ENCODE measurements at places on chromosomes 12 and 14.

DNA sequence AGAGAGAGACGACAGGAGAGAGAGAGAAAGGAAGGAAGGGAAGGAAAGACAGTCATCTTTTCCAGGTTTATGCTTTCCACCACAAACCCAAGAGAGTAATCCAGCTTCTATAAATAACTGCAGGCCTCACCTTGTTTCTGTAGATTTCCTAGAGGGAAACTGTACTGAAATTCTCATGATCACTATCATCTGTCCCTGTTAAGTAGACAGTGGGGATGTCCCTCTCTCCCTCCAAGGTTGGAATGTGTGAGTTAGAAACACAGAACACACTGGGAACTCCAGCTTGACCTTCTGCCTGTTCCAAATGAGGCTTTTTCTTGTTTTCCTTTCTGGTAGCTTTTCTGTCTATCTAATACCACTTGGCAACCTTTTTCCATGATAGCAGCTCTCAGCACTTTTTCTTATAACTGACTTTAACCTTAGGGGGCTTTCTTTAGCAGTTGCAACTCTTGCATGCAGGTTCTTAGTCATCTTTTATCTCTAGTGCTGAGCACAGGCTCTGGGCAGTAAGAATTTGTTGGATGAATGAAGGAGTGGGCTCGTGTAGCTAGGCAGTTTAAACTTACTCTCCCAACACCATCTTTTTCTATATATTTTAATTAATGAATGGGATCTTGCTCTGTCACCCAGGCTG, 22.8 kb upstream of the FBXO33 start:
- DNase-seq: no peak

GRCh38 chr12:4951083-4951482, 41.4 kb downstream of the KCNA1 start:
- no peak for DNase-seq

DNA sequence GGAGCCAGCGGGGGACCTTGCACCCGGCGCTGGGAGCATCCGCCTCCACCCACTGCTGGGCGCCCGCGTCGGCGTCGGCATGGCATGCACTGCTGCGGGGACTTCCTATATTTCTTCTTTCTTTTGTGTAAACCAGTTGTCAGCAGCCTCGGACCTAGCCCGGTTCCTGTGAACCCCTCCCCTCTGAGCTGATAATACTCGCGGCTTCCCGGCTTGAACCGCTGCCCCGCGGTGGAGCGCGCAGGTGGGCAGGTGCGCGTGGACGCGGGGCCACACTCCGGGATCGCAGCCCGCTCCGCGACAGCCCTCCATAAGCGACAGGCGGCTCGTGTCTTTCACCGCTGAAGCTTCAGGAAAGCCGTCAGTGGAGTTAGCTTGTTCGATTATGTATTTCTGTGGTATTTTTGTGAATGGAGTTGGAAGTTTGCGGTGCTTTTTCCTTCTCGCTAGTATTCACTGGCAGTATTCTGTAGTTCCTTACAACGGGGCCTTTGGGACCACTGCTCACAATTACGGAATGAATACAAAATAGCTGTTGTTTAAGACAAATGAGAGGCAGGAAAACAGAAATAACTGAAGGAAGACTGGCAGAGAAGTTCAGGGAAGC, 870 bp downstream of the BMAL2 start:
- no peak for DNase-seq

DNA sequence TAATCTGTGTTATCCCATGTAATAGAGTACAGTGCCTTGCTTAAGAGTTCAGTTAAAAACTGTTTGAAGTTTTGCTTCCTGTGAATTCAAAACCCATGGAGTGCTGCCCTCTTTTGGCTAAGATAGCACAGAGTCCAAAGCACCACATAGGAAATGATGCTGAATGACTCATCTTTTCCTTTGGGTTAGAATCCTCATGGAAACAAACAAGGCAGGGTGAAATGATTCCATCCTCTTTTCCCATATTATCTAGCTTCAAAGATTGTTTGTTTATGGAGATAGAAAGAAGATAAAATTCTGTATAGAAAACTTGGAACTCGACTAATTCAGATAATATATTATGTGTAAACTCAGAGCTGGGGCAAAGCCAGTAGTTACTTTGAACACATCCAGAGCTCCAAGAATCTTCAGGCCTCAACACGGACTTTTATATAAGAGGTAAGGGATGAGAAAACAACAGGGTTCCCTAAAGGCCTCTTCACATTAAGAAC, 87.4 kb downstream of the OTOGL start:
- DNase-seq: peak; percentile 79

GRCh38 chr12:89862511-89863445, 154.1 kb upstream of the ATP2B1 start:
- no peak for DNase-seq

DNA sequence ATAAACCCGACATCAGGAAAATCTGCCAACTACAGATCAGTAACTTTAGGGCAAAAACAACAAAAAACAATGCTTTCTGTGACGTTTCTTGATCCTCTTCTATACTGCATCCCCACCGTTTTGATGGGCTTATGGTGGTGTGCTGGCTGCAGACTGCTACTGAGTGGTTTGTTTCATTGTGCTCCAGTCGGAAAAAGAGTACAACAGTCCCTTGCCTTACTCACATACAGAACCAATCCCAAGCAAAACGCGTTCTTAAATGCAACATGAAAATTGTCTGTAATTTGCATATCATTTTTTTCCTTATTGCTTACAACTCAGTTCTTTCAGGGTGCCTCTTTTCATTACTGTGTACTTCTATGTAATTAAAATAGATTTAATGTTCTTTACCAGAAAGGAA, 2.3 kb downstream of the ETV6 start:
- no peak for DNase-seq

DNA sequence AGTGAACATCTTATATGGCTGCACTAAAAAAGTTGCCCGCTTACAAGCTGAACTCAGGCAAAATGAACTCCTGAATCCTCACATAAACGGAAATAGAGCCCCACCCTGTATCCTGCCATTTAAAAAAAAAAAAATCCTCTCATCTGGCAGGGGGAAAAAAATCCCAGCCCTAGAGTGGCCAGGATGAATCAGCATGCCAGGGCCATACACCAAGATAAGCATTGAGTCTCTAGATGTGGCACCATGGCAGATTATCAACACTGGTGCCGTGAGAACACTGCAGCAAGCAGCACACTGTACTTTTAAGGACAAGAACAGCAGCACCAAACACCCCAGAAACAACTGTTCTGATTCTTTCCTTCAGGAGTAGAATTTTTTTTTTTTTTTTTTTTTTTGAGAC, 65.5 kb downstream of the RASSF3 start:
- no peak for DNase-seq

DNA sequence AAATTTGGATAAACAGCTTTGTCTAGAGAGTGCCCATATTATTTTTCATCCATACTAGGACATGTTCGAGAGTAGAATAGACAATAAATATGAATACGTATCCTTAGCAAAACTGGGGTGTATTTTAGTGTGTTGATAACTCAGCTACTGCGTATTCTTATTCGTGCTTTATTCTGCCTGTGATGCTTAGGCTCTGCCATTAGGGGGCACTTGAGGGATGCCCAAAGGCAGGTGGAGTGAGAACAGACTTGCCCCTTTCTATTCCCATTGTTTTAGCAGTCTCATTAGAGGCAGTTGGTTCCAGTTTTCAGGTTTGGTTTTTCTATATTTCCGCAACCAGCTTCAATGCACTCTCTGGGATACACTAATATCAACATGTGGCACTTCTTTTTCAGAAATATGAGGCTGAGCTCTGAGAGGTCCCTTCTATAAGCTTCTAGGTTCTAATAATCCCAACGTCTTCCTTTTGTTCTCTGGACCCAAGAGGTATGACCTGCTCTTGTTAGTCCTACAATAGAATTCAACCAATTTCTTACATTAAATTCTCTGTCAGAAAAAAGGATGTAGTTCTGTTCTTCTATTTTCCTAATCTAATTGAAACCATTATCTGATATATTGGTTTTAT, 985.7 kb upstream of the FBXO33 start:
- DNase-seq: peak; percentile 6

DNA sequence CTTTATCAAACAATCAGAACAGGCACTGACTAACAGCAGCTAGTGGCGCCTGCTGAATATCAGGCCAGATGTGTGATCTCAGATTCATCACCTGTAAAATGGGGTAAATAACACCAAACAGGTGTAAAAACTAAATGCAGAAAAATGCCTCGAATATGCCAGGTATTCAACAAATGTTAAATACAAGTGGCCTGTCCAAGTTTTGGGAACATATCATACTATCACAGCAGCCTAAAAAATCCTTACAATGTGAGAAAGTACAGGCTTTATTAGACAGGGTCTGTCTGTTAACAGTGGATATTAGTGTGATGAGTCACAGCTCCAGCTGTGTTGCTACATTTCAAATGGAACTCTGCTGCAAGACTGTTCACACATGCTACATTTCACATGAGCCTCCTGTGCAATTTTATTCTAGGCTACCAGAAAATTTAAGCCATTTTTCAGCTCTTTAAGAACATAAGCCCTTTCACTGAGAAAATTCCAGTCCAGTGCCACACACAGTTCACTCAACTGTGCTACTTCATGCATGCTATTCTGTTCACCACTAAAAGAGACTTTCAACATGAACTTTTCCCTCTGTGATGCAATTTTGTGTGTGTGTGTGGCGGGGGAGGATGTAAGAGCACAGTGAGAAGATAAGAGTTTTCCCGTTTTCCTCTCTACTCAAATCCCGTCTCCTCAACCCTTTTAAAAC, 56.7 kb downstream of the MSRB3 start:
- DNase-seq: no peak

DNA sequence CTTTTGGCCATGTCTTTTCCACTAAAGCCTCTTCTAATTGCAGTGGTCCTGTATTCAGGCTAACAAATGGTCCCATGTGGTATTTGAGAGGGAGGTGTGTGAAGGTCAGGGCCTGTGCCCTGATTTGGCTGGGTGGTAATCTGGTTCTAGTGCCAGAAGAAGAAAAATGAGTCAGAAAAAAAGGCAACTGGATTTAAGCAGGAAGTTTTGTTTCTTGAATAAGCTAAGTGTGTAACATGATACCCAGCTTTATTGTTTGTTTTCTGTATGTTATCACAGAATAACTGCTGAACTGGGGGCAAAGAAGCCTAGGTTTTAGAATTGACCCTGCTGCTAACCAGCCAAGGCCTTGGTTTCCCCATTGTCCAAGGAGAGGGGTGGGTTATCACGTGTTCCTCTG, 134.0 kb downstream of the ANO6 start:
- DNase-seq: no peak

DNA sequence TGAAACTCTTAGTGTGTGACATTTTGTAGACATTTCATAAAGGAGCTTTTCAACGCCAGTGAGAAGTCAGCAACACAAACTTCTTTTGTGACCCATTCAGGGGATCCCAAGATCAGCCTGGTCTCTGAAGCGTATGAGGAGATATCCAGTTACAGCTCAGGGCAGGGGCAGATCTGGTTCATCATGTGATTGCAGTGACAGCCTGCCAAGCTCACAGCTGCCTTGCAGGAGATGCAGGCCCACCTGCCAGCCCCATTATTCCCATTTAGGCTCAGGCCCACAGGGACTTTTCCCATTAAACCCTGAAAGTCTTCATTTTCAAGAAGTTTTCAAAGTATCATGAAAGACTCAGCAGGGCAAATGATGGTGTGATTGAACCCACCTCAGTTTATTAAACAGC, 38.3 kb downstream of the SRGAP1 start:
- DNase-seq: peak; percentile 29

DNA sequence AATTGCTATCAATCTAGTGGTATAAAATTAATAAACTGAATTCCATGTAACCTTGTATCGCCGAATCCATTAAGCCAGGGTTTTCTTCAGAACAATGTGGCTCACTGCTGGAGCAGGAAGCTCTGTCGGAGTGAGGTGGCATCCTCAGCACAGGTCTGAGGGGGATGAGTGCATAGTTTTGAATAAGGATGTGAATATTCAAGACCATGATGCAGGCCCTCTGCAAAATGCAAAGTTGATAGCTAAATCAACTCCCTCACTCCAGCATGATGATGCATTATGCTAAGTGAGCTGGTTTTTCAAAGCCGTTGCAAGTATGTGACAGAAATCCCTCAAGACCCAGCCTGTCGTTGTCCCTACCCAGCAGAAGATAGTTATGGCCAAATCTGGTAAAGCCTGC, 53.0 kb downstream of the TRIM9 start:
- no peak for DNase-seq

DNA sequence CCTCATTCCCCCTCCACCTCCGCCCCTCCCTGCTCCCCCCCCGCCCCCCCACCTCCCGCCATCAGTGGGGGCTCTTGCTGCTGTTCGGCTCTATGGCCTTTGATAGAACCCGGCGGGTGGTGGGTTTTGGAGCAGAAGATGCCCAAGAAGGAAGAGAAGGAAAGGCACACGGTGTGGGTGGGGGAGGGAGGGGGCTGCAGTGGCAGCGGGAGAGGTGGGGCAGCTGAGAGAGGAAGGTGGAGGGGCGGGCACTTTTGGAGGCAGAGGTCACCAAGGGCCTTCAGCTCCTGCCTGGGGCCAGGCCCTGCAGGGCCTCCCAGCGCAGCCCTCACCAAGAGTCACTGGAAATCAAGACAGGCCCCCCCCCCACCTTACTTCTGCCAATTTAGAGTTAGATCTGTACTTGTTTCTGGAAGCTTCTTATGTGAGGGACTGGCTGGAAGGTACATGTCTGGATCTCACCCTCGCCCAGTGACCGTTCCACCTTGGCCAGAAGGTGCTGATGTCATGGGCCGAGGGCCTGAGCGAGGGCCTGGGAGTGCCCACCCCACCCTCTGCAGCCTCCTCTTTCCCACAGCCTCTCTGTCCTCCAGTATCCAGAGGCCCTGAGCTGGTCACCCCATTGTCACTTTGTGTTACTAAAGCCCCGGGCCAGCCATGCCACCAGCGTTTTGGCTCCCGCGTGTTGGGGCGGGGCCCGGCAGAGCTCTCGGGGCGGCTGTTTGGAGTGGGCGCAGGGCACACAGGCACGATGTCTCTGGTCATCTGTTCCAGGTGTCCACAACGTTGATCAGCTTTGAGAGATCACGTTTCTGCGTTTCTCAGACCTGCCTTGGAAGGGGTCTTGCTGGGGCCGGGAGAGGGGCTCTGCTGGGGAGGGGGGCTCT, 153.9 kb downstream of the KIF26A start:
- DNase-seq: no peak

DNA sequence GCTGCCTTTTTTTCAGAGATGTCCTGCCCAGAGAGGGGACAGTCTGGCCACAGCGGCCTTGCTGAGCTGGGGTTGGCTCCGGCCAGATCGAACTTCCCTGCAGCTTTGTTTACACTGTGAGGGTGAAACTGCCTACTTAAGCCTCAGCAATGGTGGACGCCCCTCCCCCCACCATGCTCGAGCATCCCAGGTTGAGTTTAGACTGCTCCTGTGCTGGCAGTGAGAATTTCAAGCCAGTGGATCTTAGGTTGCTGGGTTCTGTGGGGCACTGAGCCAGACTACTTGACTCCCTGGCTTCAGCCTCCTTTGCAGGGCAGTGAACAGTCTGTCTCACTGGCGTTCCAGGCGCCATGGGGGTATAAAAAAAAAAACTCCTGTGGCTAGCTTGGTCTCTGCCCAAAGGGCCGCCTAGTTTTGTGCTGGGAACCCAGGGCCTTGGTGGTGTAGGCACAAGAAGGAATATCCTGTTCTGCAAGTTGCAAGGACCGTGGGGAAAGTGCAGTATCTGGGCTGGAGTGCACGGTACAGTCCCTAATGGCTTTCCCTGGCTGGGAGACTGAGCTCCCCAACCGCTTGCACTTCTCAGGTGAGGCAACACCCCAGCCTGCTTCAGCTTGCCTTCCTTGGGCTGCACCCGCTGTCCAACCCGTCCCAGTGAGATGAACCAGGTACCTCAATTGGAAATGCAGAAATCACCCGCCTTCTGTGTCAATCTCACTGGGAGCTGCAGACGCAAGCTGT, 79.1 kb downstream of the LRIG3 start:
- DNase-seq: no peak

- DNase-seq: no peak
These were observed 33.7 kb downstream of the CPM start for GRCh38 chr12:68899251-68899771.

GRCh38 chr14:56273155-56273554, 154.9 kb downstream of the PELI2 start:
- DNase-seq: no peak

All from right renal cortex interstitium (tissue), 3 donors.